Activated CD4-positive, alpha-beta T cell treated with anti-CD3 and anti-CD28 coated beads, Interleukin-2, amount 50 U/mL, for 48 hours (primary cell): ENCODE measurements at places on chromosomes 5 and 9.

DNA sequence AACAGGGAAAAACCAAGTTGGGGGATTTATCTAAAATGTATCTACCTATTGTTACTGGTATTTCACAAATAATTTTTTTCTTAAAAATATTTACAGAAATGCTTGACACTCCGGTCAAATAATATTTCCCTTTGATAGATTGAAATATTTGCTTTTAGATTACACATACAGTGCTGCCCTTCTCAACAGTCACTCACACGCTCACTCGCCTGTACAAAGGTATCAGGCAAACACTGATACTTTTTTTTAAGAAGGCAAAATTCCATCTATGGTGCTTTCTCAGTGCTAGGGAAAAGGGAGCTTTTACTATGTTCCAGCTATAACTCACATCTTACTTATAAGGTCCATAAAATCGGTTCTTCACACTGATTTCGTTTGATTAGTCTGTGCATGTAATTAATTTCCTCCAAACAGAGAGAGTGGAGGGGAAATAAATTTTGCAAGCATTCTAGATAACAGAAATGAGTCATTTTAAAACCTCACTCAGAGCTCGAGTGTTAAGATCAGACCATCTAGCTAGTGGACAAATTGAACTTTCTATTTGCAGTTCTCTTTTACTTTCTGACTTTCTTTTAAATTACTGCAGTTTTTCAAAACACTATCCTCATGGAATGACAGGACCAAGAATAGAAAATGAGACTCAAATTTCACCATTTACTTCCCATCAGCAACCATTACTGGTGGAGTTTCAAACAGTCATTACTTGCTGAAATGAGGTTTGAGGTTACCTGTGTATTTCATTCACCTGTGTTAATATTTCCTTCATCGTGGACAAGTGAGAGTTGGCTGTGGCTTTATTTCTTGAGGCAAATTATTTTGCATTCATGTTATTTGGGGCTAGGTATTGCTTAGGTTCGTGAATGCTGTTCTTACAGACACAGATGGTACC is 273.2 kb downstream of the RAB3C start:
- no peak for DNase-seq

DNA sequence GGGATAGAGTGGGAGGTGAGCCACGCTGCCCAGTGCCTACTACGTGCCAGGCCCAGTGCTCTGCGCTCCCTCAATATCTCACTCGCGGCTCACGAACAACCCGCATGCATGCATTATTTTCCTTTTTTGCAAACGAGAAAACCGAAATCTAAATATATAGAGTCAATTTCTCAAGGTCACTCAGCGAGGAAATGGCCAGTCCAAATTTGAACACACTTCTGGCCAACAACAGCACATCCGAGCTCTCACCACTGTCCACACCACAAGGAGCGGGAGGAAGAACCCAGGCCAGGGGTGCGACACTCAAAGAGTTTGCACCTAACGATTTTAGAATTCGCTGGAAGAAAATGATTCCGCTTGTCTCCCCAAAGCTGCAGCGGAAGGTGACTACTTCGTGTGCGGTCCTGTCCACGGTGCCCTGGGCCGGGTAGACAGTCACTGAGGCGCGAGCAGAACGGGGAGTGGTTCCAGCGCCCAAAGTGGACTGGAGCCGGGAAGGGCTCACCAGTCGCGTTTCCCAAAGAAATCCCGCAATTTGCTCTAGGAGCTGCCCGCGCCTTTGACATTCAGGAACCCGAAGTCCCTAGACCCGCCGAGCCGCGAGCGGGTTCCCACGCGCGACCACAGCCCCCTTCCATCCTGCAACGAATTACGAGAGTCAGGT is 1.1 kb upstream of the TLX3 start:
- DNase-seq: no peak

- no peak for DNase-seq
Observed at GRCh38 chr9:17481565-17481964, 97.3 kb upstream of the SH3GL2 start.

- no peak for DNase-seq
Observed at GRCh38 chr9:99180199-99180598, 41.5 kb downstream of the ALG2 start.

- DNase-seq: no peak
Observed at GRCh38 chr5:73901043-73901442, 275.0 kb downstream of the ARHGEF28 start.

DNA sequence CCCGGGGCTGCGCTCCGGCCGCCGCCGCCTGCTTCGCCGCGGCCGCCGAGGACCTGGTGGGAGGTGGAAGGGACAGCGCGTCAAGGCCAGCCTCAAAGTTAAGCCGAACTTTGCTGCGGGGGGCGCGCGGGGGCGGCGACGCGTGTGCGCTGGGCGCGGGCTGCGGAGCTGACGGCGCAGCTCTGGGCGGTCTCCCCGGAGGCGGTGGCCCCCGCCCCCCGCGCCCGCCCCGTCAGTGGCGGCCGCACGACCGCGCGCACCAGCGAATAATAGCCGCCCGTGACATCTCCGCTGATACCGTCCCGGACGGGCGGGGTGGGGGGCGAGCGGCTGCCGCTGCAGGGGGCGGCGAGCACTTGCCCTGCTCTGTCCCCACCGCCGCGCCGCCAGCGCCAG is 579 bp upstream of the FAM78A start:
- DNase-seq: no peak

DNA sequence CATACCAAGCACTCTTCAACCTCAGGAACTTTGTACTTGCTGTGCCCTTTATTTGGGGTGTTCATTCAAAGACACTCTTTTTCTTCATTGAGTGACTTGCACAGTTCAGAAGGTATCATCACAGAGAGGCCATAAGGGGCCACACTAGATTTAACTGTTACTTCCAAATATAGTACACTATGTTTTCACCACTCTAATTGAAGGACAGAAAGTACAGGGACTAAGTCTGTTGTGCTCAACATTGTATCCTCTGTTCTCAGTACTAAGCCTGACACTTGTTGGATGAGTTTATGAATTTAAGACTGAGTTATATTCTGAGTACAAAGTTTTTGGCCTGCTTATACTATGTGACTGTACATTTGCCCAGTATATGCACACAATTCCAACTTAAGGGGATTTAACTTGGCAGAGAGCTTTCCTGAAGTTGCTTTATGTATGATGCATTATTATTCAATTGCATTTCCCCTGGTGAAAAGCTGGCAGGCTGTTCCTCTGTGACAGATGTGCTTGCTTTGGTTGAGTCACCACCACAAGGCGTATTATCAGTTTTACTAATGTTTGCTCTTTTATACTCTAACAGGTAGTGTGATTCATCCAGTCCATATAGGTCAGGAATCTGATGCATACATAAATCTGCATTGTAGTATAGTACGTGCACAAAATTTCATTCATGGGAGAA is 714.8 kb downstream of the TLR4 start:
- DNase-seq: no peak

- no peak for DNase-seq
Observed at GRCh38 chr5:13580058-13580457, 364.4 kb downstream of the DNAH5 start.
